Activated T-helper 9 cell treated with anti-CD3 and anti-CD28 coated beads, Interleukin-2, amount 50 U/mL, for 16 hours (primary cell): ENCODE measurements at places on chromosomes 4 and X.

DNA sequence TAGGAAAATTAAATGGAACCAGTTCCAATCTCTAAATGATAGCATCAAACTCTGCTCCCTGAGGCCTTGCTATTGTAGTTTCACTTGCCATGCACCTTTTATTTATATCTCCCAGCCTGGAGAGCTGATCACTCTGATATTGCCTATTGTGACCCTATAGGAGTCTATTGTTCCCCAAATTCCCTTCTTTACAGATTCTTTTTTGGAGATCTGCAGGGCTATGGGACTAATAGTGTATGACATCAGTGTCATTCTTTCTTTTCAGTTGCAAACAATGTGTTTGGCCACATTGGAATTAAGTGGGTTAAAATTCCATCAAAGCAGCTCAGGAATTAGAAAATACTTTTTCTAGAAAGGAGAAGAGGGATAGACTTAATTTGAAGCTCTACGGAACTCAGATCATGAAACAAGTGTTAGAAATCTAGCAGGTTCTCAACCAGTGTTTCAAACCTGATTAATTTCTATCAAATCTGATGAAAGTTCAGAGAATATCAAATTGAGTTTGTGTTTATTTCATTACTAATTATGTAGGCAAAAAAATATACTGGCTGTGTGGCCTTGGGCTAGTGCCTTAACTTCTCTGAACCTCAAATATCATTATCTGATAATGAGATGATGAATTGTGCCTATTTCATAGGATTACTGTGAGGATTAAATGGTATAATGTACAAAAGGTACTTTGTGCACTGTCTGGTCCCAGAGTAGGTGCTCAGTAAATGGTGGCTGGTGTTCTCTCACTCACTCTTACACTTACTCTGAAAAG is 71.4 kb downstream of the COL4A6 start:
- no peak for DNase-seq

DNA sequence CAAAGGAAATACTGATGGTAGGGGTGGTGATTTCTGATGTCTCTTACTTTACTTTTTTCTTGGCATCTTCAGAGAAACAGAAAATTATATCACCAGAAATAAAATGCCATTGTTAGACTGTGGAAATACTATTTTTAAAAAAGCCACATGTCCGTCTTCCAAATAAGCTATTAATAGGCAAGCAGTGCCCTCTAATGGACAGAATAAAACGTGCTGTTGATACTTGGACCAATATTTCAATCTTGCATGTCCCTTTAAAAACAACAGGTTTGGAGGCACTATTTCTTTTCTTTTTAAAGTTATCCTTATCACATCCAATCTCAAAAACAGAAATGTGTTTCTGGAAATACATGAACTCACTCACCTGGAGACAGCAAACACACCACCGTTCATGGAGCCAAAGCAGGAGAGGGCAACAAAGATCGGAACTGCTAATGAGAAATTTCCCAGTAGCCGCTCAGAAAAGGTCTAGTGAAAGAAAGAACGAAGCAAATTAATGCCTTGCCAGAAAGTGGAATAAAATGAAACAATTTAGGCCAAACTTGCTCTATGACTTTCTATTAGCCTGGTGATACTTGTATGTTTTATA is 59.2 kb downstream of the SLC7A11 start:
- DNase-seq: no peak

- DNase-seq: no peak
Measured at GRCh38 chrX:154540897-154541535, 5.6 kb downstream of the G6PD start.

DNA sequence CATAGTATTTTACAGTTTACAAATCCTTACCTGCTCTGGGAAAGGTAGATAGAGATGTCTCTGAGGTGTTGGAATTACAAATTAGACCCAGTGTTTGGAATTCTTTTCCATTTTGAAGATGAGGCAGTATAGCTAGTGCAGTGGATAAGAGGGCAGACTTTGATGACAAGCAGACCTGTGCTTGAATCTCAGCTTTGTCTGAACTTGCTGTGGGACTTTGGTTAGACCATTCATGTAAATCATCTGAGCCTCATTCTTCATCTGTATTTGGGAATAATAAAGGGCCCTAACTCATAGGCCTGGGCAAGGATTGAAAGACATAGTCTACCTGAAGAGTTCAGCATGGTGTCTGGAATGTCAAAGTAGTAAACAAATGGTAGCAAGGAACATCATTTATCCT is 77.2 kb upstream of the BOD1L1 start:
- DNase-seq: no peak

DNA sequence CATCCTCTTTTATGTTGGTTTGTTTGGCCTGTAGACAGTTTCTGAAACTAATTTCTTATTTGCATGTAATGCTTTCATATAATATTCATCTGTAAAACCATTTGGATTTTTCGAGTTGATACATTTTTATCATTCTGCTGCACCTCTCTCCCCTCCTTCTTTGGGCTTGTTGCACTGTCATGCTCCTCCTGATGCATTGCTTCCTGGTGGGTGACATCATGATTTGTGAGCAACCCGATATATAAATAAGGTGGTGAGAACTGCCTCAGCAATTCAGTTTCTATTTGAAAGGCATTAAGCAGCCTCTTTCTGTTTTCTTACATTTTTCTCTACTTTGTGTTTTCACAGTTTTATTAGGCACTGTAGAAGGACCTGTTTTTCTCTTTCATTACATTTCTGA is 515.7 kb downstream of the RPA4 start:
- no peak for DNase-seq

DNA sequence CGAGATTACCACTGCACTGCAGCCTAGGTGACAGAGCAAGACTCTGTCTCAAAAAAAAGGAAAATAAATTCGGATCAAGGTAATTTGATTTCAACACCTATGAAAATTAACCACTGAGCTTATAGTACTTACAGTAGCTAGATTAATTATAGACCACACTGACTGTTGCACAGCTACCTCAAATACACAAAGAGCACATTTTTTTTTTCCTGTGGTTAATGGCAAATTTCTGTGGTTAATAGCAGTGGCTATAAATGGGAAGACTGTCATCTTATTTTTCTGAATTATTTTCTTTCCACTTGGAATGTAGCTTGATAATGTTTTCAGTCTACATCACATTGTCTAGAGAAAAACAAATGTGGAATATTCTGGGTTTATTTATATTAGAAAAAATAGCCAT is 1661.6 kb upstream of the PCDH7 start:
- no peak for DNase-seq

DNA sequence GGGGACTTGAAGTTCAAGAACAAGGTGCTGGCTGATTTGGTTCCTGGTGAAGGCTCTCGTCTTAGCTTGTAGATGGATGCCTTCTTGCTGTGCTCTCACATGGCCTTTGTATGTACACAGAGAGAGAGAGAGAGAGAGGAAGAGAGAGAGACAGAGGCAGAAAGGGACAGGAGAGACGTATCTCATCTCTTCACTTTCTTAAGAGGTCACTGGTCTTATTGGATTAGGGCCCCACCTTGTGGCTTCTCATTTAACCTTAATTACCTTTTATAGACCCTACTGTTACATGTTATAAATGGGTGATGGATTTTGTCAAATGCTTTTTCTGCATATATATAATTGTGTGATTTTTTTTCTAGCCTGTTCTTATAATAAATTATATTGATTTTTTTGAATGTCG is 1444.2 kb downstream of the ADGRL3 start:
- no peak for DNase-seq

DNA sequence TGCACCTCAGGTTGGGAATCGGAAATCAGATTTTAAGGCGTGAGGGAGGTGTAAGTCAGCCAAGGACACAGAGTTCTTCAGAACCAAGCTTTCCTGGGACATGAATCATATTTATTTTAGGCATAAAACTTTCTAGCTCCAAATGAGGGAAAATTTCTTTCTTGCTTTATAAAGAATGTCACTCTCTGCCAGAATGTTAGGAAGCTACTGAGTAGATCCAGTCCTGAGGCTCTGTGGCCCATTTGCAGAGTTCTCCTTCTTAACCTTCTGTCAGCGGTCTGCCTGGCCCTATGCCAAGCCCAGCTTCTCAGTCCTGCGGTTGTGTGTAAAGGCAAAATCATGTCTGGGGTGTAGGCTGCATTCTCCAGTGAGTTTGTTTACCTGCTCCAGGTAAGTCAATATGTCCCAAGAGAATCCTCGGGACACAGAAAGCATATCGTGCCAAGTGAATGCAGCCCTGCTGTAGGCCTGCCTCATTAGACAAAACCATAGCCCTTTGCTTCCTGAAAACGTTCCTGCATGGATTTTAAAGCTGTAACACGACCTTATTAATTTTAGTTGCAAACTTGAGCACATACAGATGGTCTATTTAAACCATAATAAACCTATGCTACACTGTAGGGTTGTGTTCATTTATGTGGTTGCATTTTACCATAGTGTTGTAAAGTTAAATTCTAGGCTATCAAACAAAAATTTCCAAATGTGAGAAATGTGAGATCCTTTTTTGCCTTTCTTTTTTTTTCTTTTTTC is 29.2 kb upstream of the CCNI start:
- DNase-seq: no peak

DNA sequence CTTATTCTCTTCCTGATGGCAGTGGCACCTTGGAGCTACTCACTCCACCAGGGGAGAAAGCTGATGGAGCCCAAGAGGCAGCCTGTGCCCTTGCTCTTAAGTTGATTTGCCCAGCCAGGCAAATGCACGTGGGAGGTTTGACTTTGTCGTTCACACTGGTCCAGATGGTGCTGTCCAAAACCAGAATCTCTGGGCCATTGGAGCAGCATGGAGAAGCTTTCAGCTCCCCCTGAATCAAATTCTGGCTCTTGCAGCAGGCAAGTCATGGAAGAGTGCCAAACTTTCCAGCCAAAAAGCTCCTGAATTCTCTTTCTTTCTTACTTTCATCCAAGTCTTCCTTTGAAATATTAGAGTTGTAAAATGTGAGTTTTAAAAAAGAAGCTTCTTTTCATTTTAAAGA is 970.4 kb downstream of the RPA4 start:
- no peak for DNase-seq

DNA sequence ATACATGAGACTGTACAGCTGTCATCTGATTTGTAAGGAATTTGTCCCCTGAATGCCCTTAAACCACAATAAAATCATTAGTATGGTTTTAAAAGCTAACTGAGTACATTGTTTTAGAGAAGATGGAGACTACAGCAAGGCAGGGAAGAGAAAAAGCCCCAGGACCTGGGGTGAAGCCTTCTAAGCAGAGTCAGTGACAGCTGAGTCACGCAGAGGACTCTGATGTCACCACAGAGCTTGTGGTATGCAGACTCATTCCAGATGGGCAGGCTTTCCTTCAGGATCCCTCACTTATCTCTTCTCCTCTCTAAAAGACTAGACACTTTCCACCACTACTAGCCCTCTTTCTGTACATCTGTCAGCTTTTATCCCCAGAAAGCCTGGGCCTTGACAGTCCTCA is 97.1 kb upstream of the ATOH1 start:
- DNase-seq: no peak

- DNase-seq: no peak
Measured at GRCh38 chr4:54228056-54228527, 1.0 kb upstream of the PDGFRA start.

- peak; percentile 24 for DNase-seq
Measured at GRCh38 chrX:19739683-19740082, 147.7 kb downstream of the SH3KBP1 start.

DNA sequence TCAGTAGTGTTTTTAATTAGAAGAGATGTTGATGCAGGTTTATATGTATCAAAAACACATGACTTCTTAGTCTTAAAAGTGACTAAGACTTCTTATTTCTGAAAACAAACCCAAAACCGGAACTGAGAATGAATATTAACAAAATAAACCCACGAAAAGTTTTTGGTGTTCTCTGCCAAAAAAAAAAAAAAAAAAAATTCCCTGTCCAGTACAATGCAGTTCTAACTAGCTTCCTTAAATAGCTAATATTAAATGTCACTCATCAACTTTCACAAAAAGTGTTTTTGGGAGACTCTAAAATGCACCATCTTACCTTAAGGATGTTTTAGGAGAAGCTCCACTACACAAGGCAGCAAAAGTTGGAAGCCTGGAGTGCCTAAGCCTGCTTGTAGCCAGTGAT is 2.0 kb downstream of the ANKRD37 start:
- no peak for DNase-seq

GRCh38 chrX:47690175-47690574 is 31.2 kb upstream of the UXT start:
- no peak for DNase-seq

- no peak for DNase-seq
Measured at GRCh38 chr4:149584722-149585121, 230.9 kb downstream of the IQCM start.
